Fibroblast of lung (primary cell): ENCODE measurements at places on chromosomes 6 and 20.

GRCh38 chr6:92047860-92048259 lies 1371.5 kb downstream of the EPHA7 start:
- no peak for DNase-seq
- no peaks in the 10 kb centered on the region for H3K4me1 ChIP-seq
- no peaks in the 10 kb centered on the region for H3K27me3 ChIP-seq
- no peak overlapping the region for H3K27ac ChIP-seq
- no peaks in the 10 kb centered on the region for H3K36me3 ChIP-seq
- H3K4me3 ChIP-seq: no peak overlapping the region

DNA sequence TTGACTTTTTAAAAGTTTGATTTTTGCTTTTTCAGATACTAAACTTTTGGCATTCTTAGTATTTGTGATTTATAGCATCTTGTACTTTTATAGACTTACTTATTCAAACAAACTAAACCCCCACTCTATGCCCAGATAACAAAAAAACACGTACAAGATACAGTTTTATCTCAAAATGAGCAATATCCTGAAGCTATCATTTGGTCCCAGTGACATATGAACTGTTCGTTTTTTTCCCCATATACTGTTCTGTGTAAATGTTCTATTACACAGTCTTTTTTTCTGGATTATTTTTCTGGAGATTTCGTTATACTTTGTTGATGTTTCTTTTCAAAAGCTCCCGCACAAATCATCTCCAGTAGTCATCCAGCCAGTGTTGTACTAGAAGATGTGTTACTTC lies 27.3 kb upstream of the SERINC3 start:
- no peaks in the 10 kb centered on the region for H3K36me3 ChIP-seq
- no peaks in the 10 kb centered on the region for H3K27me3 ChIP-seq
- no peak for DNase-seq
- no peak overlapping the region for H3K27ac ChIP-seq
- H3K4me3 ChIP-seq: no peak overlapping the region

DNA sequence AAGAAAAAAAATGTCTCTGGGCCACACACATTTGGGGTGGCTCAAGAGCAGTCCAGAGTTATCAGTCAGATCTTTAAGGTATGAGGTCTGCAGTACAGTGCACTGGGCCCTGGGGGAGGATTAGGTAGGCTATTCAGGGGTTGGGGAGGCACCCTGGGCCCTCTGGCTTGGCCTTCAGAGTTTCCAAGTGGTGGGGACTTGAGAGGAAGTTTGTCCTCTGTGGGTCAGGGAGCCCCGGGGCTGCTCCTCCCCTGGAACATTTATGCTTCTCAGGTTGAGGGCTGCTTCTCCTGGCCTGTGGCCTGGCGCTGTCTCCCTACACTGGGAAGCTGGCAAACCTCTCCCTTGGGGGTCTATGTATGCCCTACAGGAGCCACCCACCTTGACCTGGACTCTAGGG lies 46.0 kb downstream of the PTK7 start:
- H3K4me3 ChIP-seq: no peak overlapping the region
- no peak for DNase-seq
- H3K27me3 ChIP-seq: no peaks in the 10 kb centered on the region
- peaks cover 52% of the 10 kb centered on the region for H3K4me1 ChIP-seq

DNA sequence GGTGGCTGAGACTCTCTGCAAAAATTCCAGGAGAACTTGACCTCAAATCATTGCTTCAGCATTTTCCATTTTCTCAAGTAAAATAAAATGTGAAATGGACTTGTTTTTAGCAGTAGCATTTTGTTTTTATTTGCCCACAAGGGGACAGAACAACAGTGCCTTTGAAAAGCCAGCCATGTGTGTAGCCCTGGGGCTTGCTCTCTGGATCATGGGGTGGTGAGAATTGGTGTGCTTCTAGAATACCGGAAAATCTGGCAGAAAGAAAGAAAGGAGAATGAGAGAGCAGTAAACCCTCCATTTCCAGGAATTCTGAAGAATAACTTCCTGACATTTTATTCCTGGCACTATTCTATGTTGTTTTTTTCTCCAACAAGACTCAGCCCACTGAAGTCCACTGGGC lies 254.7 kb upstream of the MOCS1 start:
- H3K27ac ChIP-seq: no peak overlapping the region
- H3K4me1 ChIP-seq: no peaks in the 10 kb centered on the region
- H3K27me3 ChIP-seq: no peaks in the 10 kb centered on the region
- H3K4me3 ChIP-seq: no peak overlapping the region

GRCh38 chr6:35299674-35300073 lies 2.1 kb downstream of the DEF6 start:
- no peak overlapping the region for H3K4me3 ChIP-seq
- no peak overlapping the region for H3K27ac ChIP-seq
- H3K4me1 ChIP-seq: peaks cover 2% of the 10 kb centered on the region
- no peaks in the 10 kb centered on the region for H3K27me3 ChIP-seq

- H3K36me3 ChIP-seq: no peaks in the 10 kb centered on the region
- DNase-seq: peak; percentile 55
- H3K27me3 ChIP-seq: no peaks in the 10 kb centered on the region
- no peak overlapping the region for H3K27ac ChIP-seq
Measured at GRCh38 chr6:63839485-63839884, 203.9 kb downstream of the PHF3 start.

DNA sequence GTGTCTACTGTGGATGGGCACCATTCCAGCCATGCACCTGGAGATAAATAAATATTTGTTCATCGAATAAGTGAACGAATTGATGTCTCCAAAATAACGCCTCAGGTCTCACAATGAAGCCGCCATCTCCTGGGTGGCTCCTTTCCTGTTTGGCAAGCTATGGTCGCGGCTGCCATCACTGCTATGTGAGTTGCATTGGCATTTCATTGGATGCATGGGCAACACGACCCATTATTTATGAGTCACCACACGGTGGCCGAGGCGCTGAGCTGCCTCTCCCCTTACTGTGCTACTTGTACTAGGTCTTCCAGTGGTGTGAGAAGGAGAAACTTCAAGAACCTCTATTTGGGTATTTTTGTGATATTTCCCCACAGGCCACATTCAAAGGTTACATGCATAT lies 21.3 kb upstream of the PDE10A start:
- H3K27ac ChIP-seq: no peak overlapping the region
- no peak overlapping the region for H3K4me3 ChIP-seq
- no peak for DNase-seq
- H3K4me1 ChIP-seq: no peaks in the 10 kb centered on the region
- no peaks in the 10 kb centered on the region for H3K36me3 ChIP-seq

DNA sequence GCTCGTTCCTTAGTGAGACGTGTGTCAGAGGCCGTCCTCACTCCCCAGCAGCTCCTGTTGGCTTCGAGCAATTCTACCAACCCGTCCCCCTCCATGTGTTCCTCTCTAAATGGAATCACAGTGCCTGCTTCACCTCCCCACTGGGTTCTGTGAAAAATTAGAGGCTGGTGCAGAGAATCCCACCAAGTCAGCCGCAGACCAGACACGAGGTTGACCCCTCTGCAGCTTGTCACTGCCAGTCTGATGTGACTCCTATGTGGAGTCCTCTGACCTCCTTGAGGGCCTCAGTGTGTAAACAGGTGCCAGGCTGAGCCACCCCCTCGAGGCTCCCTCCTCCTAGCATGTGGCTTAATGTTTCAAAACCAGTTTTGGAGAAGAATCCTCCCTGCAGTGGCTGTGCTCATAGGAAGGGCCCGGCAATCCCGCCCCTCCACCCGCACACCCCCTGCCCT lies 12.6 kb upstream of the IRF4 start:
- no peak overlapping the region for H3K27ac ChIP-seq
- DNase-seq: no peak
- no peaks in the 10 kb centered on the region for H3K4me1 ChIP-seq

DNA sequence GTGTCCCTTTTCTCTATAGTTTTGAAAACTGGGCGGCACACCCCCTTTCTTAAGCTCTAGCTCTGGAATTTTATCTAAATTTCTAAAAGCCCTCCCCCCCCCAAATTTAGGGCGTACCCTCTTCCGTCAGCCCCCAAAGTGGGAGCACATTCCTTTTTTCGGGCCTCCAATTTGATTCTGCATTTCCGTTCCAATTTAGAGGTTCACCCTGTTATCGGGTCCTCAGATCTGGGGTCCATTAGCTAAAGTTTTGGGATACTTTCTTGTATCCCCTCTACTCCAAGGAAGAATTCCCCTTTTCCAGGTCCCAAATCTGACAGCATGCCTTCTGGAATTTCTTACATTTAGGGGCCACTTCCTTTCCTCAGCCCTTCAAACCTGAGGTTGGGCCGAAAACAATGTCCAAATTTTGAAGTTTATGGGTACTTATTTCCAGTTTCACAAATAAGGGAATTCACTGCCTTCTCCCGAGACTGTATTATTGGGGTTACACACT lies 796 bp downstream of the PHF20 start:
- peak overlapping the region; percentile 71 for H3K27ac ChIP-seq
- no peak for DNase-seq
- H3K36me3 ChIP-seq: no peaks in the 10 kb centered on the region
- H3K4me1 ChIP-seq: peaks cover 17% of the 10 kb centered on the region

GRCh38 chr20:56098981-56099500 lies 93.7 kb upstream of the CBLN4 start:
- H3K27me3 ChIP-seq: no peaks in the 10 kb centered on the region
- H3K36me3 ChIP-seq: no peaks in the 10 kb centered on the region
- H3K4me3 ChIP-seq: no peak overlapping the region
- no peak for DNase-seq
- no peaks in the 10 kb centered on the region for H3K4me1 ChIP-seq

GRCh38 chr20:61482901-61483300 lies 230.8 kb downstream of the CDH4 start:
- H3K4me1 ChIP-seq: no peaks in the 10 kb centered on the region
- no peaks in the 10 kb centered on the region for H3K36me3 ChIP-seq
- no peaks in the 10 kb centered on the region for H3K27me3 ChIP-seq
- no peak overlapping the region for H3K27ac ChIP-seq
- H3K4me3 ChIP-seq: no peak overlapping the region

GRCh38 chr20:10282979-10283456 lies 64.4 kb downstream of the SNAP25 start:
- H3K27ac ChIP-seq: no peak overlapping the region
- no peak overlapping the region for H3K4me3 ChIP-seq
- no peaks in the 10 kb centered on the region for H3K36me3 ChIP-seq

- no peaks in the 10 kb centered on the region for H3K4me1 ChIP-seq
- no peak overlapping the region for H3K27ac ChIP-seq
- H3K27me3 ChIP-seq: no peaks in the 10 kb centered on the region
- no peak for DNase-seq
- H3K4me3 ChIP-seq: no peak overlapping the region
Measured at GRCh38 chr6:75830959-75831885, 82.2 kb downstream of the MYO6 start.

- H3K27ac ChIP-seq: no peak overlapping the region
- peaks cover 7% of the 10 kb centered on the region for H3K27me3 ChIP-seq
- H3K4me1 ChIP-seq: no peaks in the 10 kb centered on the region
Measured at GRCh38 chr6:33963136-33963750, 159.4 kb upstream of the MLN start.

- H3K36me3 ChIP-seq: peaks cover 2% of the 10 kb centered on the region
- peaks cover 24% of the 10 kb centered on the region for H3K4me1 ChIP-seq
- H3K4me3 ChIP-seq: peak overlapping the region; percentile 93
- H3K27me3 ChIP-seq: no peaks in the 10 kb centered on the region
Measured at GRCh38 chr6:16762550-16763477, 1.6 kb upstream of the ATXN1 start.

DNA sequence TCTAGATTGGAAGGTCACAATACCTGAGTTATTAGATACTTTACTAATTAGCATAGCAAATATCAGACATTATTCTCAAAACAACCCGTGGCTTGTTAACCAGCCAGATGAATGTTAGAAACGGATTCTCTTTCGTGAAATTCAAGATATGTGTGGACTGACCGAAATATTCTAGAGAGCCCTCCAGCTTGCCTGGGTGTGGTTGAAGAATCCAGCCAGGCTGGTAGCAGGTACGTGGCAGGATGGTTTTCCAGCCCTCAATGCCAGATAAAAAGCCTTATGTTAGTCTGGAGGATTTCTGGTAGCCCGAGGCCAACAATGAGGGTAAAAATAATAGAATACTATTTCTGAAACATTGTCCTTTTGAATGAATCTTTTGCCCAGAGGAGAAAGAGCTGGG lies 19.3 kb downstream of the ECT2L start:
- no peak overlapping the region for H3K27ac ChIP-seq
- peaks cover 2% of the 10 kb centered on the region for H3K27me3 ChIP-seq
- H3K36me3 ChIP-seq: no peaks in the 10 kb centered on the region
- DNase-seq: no peak
- H3K4me1 ChIP-seq: no peaks in the 10 kb centered on the region

DNA sequence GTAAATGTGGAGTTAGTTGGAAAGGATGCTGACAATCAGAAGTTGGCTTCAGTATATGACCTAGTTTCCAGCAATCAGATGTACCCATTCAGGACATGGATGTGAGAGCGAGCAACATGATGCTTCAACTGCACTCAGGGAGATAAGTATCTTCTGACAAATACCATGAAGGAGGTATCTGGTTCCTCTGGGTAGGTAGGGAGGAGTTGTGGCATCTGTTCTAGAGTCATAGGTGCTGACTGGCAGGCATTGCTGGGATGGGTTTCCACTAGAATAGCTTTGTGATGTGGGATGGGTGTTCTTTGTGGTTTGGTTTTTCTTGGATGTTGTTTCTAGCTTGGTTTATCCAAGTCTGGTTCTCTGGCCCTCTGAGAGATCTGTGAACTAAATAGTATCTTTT lies 3.9 kb upstream of the REV3L start:
- no peak for DNase-seq
- H3K4me1 ChIP-seq: no peaks in the 10 kb centered on the region
- H3K27me3 ChIP-seq: no peaks in the 10 kb centered on the region
- no peaks in the 10 kb centered on the region for H3K36me3 ChIP-seq

DNA sequence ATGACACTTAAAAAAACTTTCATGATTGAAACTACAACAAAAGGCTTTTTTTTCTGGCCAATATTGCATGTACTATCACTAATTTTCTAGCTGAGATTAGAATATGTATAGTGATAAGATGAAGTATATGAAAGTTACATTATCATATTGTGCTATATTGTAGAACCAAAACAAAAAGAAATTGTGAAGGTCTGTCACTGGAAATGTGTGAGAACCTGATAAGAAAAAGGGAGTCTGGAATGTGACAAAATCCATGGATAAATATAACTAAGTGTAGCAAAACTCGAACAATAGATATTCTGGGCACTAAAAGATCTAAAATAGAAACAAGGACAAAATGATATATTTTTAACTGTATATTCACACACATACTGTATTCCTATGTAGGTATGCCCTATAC lies 36.7 kb upstream of the FAM135A start:
- H3K36me3 ChIP-seq: no peaks in the 10 kb centered on the region
- no peak overlapping the region for H3K4me3 ChIP-seq
- H3K27me3 ChIP-seq: no peaks in the 10 kb centered on the region
- DNase-seq: no peak

- no peak overlapping the region for H3K27ac ChIP-seq
- H3K27me3 ChIP-seq: no peaks in the 10 kb centered on the region
- H3K4me3 ChIP-seq: no peak overlapping the region
- peak; percentile 11 for DNase-seq
- H3K36me3 ChIP-seq: no peaks in the 10 kb centered on the region
- no peaks in the 10 kb centered on the region for H3K4me1 ChIP-seq
Measured at GRCh38 chr6:69179681-69180080, 544.6 kb downstream of the ADGRB3 start.

DNA sequence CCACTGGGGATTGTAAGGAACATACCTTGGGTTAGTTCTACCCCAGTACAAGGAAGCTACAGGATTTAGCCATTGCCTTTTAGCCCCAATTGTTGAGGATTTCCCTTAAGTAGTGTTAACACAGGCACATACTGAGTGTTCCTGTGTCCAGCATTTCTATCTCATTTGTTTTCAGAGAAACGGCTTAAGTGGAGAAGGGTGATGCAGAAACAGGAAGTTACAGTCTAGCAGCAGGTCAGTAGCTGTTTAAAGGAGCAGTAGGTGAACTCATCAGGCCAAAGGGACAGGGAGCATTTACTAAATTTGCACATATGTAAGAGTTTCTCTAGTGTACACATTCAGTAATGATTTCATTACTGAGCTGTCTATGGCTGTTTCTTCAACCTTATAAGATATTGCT lies 644.2 kb upstream of the GJE1 start:
- H3K36me3 ChIP-seq: no peaks in the 10 kb centered on the region
- no peaks in the 10 kb centered on the region for H3K4me1 ChIP-seq
- no peak overlapping the region for H3K27ac ChIP-seq
- no peaks in the 10 kb centered on the region for H3K27me3 ChIP-seq
- DNase-seq: no peak
